RWPE2 (cell line): ENCODE measurements at places on chromosomes 4 and X.

DNA sequence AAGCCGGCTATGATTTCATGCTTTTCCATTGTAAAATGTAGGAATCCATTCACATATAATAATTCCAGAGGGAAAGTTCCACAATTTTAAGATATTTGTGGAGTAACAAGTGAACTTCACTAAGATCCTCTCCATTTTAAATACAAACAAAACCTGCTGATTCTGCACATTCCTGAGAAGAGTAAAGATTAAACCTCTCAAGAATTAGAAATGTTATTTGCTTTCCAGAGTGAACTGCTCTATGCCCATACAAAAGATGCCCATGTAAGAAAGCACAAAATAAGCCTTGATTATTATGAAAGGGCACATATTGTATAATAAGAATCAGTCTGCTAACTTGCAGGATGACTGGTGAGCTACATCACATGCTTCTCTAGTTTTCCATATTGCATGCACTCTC is 241.5 kb downstream of the COX18 start:
- DNase-seq, result no peak

DNA sequence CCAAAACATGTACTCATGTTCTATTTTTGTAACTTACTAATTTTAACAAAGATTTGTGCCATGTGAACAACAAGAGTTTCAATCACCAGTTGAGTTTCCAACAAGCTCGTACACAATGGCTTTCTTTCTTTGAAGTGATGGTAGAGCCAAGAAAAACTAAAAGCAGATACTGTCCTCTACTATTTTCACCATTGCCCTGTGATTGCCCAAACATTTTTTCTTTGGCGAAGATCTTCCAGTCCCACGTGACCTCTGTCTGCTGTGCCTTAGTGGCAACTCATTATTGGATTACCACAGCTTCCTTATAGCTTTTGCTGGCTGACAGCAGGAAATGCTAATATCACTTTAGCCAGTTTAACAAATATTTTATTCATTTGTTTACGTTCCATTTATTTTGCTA is 1147.1 kb downstream of the STIM2 start:
- DNase-seq, result no peak

DNA sequence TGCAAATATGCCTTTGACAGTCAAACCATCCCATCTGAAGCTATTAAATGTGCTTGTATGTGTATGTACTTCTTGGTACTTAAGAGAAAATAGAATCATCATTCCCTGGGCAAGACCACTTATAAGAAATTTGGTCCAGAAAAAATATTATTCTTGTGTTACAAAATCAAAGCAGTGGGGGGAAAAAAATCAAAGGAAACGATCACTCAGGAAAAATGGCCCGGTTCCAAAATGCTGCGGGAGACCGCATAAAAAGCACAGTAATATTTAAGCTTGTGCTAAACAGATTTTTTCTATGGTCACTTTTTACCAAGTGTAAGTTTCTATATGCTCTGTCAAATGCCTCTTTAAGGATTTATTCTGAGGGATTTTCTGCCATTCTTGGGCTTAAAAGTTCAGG is 36.1 kb downstream of the RAI2 start:
- DNase-seq, result no peak

DNA sequence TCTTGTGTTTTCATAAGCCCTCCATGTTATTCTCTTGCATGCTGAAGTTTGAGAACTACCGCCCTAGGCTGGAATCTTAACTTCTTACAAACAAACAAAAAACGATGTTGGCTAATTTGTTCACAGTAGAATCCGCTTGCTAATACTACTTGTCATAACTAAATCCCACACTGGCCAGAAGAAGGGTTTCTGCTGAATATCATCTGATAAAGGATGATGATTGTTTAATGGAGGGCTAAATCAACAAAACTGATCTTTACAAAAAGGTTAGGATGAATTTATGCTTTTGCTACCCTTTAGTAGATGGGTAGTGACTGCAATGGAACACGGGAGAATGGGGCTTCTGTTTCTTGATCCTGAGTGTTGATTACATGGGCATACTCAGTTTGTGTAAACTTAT is 42.3 kb downstream of the SPATA4 start:
- DNase-seq, result no peak

DNA sequence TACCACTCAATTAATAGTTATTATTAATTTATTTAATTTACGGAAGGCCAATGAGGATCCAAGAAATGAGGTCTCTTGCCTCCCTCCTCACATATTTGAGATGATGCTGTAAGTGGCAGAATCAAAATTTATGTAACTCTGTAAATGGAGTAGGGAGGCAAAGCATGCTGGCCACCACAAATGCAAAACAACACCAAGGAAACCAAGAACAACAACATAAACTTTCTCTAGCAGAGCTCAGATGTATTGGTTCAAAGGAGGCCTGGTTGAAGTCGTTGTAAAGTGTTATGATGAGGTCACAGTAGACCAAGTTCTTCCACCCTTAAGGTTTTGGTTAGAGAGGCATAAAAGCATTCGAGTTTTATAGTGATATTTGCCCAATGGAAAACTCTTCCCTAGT is 194.8 kb upstream of the FAT1 start:
- DNase-seq, result no peak

GRCh38 chr4:77861495-77861894 is 1.1 kb upstream of the MRPL1 start:
- no peak for DNase-seq

DNA sequence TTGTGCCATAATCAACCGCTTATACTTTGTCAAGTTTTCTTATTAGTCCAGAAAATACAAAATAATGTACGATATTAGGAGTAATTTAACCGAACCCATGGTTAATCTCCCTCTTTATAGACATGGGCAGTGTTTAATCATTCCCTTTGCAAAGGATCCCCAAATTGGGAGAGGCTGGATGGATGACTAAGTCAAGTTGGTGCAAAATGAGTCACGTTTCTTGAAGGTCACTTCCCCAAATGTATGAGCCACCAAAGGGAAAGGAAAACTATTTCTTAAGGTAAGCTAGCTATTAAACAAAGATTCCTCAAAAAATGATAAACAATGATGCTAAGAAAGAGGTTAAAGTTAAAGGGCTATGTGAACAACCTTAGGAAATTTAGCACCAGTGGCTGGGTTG is 17.5 kb downstream of the MAML3 start:
- DNase-seq, result no peak
